ENCODE measurements at places on chromosomes 1 and 21.

DNA sequence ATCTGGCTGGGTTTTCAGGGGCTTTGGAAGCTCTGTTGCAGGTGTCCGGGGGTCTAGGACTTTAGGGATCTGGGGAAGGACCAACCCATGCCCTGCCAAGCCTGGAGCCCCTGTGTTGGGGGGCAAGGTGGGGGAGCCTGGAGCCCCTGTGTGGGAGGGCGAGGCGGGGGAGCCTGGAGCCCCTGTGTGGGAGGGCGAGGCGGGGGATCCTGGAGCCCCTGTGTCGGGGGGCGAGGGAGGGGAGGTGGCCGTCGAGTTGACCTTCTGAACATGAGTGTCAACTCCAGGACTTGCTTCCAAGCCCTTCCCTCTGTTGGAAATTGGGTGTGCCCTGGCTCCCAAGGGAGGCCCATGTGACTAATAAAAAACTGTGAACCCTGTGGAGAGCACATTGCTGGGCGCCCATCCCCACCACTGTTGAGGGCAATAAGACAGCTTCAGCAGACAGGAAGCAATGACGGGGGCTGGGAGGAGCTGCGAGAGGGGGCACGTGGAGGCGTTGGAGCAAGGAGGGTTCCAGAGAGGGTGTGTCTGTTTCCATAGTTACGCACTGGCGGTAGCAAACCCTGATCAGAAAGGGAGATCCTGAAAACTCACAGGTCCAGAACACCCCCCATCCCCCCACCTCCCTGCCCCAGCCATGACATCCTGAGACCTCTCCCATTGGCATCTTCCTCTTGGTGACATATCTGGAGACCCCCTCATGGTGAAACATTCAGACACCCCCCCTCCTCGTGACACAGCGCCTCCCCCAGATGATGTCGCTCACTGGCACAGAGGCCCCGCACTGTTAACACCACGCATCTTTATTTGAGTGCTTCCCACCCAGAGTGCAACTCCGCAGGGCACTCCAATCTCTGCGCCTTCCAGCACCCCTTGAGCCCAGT lies 8.4 kb downstream of the MYBPH start:
- peak; percentile 31 for DNase-seq

DNA sequence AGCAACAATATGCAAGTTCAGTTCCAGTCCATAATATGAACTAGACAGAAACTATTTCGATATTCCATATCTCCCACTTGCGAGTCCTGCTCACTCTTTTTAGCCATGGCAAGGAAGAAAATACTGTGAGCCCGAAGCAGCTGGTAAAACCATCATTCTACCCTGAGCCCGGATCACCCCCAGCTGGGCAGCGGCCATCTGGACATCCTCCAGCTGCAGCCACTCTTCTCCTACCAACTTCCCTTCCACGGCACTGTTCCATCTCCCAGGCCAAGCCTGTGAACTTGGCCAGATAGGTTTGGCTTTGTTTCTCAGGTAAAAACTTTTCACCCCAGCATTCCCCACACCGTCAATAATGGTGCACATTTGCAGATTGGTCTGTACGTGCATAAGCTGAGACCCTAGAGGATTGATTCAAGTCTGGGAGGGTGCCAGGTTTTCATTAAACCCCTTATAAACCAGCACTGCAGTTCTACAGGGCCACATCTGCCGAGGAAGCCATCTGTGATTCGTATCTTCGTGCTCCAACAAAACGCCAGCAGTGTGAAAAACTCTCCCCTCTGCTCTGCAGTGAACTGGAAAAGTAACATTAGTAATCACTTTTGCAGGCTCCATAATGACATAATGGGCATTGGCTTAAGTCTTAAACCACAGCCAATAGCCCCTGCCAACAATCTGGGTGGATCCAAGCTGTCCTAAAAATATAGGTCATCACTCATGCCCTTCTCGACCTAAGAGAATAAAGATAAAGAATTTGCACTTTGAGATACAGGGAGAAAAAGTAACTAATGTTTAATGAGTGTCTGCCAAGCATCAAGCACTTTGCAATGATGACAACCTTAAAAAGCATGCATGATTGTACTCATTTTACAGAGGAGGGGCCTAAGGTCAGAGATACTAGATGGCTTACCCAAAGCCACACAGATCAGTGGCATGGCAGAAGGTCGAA lies 205.1 kb downstream of the PLPP3 start:
- DNase-seq, result no peak

GRCh38 chr1:29722598-29722997 lies 486.3 kb downstream of the PTPRU start:
- no peak for DNase-seq

DNA sequence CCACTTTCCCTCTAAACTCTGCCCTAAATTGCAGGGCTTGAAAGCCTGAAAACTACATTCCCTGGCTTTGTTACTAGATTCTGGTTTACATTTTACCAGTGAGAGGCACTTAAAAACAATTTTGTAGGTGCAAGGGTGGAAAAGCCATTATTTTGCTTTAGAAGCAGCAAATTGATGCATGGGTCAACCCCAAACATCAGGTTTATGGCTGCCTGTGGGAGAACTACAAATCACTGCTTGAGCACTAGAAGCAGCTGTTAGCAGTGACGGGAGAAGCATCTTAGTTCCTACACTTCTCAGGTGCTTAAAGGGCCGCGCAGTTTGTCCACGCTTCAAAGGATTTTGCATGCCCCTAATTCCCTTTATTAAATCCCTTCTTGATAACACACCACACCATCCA lies 417.2 kb downstream of the PCP4 start:
- DNase-seq, result no peak

DNA sequence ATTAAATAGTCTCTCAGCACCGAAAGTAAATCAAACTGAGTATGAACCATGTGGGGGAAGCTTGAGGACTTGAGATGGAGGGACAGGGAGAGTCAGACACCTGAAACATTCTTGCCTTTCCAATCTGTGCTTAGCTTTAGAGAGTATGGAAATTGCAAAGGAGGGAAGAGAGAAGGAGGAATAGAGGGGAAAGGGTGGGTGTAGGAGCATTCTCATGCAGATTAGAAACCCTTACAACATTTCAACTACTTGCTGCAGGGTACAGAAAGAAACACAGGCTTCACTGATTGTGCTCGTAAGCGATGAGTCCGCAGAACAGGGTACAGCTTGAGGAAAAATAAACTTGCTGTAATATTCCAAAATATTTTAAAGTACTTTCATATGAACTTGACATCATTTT lies 73.8 kb downstream of the NIBAN1 start:
- DNase-seq, result no peak

DNA sequence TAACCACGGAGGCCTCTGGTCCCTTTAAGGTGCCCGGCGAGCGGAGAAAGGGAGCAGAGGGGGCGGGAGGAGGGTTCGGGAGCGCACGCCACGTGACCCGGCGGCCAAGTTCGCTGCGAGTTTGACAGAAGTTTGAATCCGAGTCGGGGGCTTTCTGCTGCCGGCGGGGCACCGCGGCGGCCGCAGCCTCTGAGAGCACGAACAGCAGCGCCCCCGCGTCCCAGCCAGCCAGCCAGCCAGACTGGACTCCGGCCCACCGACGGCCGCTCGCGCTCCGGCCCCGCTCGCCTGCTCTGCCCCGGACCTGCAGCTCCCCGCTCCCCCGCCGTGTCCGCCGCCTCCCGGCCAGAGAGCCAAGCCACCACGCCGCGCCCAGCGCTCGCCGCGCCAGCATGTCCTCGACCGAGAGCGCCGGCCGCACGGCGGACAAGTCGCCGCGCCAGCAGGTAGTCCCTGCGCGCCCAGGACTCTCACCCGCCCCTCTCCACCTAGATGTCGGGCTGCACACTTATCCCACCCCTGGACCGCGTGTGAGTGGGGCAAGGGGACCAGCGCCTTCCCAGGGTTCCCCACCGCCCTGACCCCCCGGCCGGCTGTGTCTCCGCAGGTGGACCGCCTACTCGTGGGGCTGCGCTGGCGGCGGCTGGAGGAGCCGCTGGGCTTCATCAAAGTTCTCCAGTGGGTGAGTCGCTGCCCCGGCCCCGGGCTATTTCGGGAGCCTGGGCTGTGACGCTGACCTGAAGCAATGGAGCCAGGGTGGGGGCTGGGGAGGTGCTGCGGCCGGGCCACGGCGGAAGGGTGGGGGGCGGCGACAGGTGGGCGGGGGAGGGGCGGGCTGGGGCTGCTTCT lies at the start of gene SYPL2:
Gene SYPL2, plus strand, starts transcription at position 95 of the 849 bp plus-strand sequence. Its CDS starts 298 bp downstream, at position 393.
- no peak for DNase-seq

GRCh38 chr1:43531107-43531905 lies 623 bp downstream of the PTPRF start:
- no peak for DNase-seq

DNA sequence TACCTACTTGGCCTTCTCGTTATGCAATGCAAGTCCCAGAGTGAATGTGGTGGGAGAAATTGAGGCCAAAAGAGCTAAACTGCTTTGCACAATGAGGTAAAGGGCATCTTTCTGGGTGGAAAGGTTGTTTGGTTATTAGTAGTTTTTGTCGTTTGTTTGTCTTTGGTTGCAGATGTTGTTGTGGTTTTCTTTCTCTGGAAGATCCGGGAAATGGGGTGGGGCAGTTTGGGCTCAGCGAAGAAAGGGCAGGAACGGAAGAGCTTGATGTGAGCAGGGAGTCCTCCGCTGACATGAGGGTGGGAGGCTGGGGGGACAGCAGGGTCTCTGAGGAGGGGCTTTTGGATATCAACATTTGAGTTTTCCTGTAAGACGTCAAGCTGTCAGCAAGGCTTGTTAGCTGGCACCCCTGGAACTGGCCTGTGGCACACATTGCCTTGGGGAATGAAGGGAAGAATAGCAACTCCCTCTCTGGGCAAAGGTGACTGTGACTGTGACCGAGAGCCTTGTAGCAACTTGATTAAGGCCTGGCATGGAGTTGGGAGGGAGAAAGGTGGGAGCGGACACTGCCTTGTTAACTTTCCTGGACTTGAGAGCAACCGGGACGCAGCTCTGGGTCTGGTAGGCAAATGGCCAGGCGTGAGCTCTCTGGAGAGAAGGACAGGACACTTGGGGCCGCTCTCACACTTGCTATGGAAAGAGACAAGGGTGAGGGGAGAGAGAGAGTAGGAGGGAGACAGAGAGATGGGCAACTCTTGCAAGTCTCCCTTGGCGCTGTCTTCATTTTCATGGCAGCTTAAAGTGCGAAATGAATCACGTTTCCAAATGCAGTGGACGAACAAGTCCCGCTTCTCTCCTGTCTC lies 15.4 kb upstream of the OPRD1 start:
- DNase-seq, result no peak

- DNase-seq, result no peak
These were observed 60.9 kb downstream of the LHX4 start for GRCh38 chr1:180291004-180291403.

- DNase-seq, result peak; percentile 41
These were observed 30.5 kb downstream of the SIPA1L2 start for GRCh38 chr1:232599178-232600041.

- peak; percentile 65 for DNase-seq
These were observed 1.2 kb upstream of the SRSF11 start for GRCh38 chr1:70220015-70220414.

Measured in NAMALWA (cell line).